ENCODE measurements at places on chromosomes 2 and 18. TPM values are rescaled to one million over a fixed set of nuclear protein-coding genes. Genes with fewer than 3 reads are reported as not detected.
A peak's percentile ranks its signal among the peaks of the same experiment; 100 is the strongest.

Gene STON1
- total RNA-seq, result 0.42 TPM

Gene CDH19
- total RNA-seq, result not detected

Gene SMAD4
- total RNA-seq, result 75.8 TPM

Gene SPC25
- total RNA-seq, result 3.5 TPM

Gene CYTIP
- total RNA-seq, result not detected

Gene AGPS
- total RNA-seq, result 49.5 TPM

Gene AGXT
- not detected for total RNA-seq

Gene MOB1A
- 92.6 TPM for total RNA-seq

Gene GATA6
- 14.0 TPM for total RNA-seq

DNA sequence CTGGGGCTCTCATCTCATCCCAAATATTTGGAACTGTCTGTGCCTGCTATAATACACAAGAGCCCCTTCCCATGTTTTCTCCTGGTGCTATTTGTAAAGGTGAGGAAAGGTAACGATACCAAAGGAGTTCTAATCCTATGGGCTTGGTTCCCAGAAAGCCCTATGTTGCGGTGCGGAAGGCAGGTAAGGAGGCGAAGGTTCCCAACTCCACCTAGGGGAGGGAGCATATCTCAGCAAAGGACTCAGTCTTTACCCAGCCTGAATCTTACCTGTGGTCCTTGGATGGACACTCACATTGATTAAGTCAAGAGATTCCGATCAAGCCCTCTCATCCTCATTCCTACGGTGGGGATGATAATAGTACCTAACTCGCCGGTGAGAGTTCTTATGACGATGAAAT is 140.1 kb downstream of the BCL2 start:
- no peak overlapping the region for H3K27ac ChIP-seq
- H3K4me1 ChIP-seq, result no peaks in the 10 kb centered on the region
- no peak for DNase-seq
- no peaks in the 10 kb centered on the region for H3K36me3 ChIP-seq

DNA sequence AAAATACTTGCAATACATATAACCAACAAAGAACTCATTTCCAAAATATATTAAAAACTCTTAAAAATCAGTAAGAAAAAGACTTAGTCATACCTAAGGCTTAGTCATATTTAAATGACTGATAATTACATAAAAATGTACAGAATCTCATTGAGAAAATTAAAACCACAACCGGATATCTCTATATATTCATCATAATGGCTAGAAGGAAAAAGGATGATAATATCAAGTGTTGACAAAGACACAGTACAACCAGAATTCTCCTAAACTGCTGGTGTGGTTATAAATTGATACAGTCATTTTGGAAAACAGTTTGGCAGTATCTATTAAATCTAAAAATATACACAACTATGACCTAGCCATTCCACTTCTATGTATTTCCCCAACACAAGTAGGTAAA is 27.1 kb upstream of the IHH start:
- H3K4me3 ChIP-seq, result no peak overlapping the region
- no peak for DNase-seq
- H3K27me3 ChIP-seq, result no peaks in the 10 kb centered on the region
- H3K36me3 ChIP-seq, result peaks cover 5% of the 10 kb centered on the region

DNA sequence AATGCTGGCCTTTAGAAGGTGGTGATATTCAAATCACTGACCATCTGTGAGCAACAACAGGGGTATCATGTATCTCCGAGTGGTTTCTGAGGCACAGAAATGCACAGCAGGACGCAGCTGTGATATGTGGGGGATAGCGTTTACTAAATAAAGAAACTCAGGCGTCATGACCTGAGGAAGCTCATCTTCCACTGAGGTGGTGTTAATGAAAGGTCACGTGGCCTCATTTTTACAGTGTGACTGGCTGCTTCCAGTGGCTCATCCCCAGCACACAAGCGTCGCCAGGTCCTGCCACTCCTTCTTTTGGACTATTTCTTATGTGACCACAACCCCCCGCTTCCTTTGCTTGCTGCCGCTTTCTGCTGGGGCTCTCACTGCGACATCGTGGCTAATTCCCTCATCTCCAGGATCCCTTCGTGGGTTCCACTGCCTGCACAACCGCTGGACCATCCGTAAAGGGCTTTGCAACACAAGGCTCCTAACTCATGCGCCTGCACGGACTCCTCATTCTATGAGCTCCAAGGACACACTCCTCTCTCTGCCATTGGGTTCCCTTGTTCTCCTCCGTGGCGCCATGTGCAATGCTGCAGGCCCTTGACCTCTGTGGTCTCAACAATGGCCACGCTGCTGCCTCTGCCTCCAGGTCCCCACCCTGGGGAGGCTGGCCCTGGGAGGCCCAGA is 109.3 kb downstream of the MBP start:
- no peaks in the 10 kb centered on the region for H3K27me3 ChIP-seq
- H3K27ac ChIP-seq, result no peak overlapping the region
- no peak for DNase-seq
- no peaks in the 10 kb centered on the region for H3K4me1 ChIP-seq
- peaks cover 22% of the 10 kb centered on the region for H3K36me3 ChIP-seq
- no peak overlapping the region for H3K4me3 ChIP-seq

GRCh38 chr2:65800998-65801397 is 368.6 kb upstream of the SPRED2 start:
- no peak overlapping the region for H3K27ac ChIP-seq
- H3K36me3 ChIP-seq, result no peaks in the 10 kb centered on the region
- DNase-seq, result peak; percentile 49
- no peak overlapping the region for H3K4me3 ChIP-seq
- no peaks in the 10 kb centered on the region for H3K27me3 ChIP-seq

GRCh38 chr18:7740821-7741220 is 173.7 kb downstream of the PTPRM start:
- no peaks in the 10 kb centered on the region for H3K27me3 ChIP-seq
- H3K4me1 ChIP-seq, result peaks cover 12% of the 10 kb centered on the region
- no peak overlapping the region for H3K27ac ChIP-seq
- H3K4me3 ChIP-seq, result no peak overlapping the region

GRCh38 chr18:48934723-48935432 is 15.9 kb downstream of the SMAD7 start:
- peak overlapping the region; percentile 59 for H3K4me3 ChIP-seq

DNA sequence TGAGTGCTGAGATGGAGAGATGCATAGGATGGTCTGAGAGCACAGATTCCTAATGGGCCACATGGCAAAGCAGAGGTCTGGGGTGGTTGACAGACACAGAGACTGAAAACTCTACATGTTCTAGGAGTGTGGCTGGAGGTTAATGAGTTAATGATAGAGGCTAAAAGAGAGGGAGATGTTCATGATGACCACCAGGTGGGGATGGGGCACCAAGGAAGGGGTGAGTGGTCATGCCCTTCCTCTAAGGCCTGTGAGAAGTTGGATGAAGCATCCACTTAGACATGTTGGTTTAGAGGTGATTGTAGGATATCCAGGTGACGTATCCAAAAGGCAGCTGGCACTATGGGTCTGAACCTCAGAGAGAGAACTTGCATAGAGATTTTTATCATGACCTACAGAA is 102.1 kb downstream of the LRP2 start:
- H3K4me3 ChIP-seq, result no peak overlapping the region
- H3K4me1 ChIP-seq, result no peaks in the 10 kb centered on the region
- H3K36me3 ChIP-seq, result no peaks in the 10 kb centered on the region
- H3K27me3 ChIP-seq, result peaks cover 61% of the 10 kb centered on the region
- peak; percentile 5 for DNase-seq
- no peak overlapping the region for H3K27ac ChIP-seq

- no peak for DNase-seq
- no peak overlapping the region for H3K4me3 ChIP-seq
- no peaks in the 10 kb centered on the region for H3K4me1 ChIP-seq
- no peaks in the 10 kb centered on the region for H3K36me3 ChIP-seq
- no peaks in the 10 kb centered on the region for H3K27me3 ChIP-seq
These were observed 362.8 kb upstream of the HS6ST1 start for GRCh38 chr2:128681507-128681906.

- peak; percentile 82 for DNase-seq
- no peaks in the 10 kb centered on the region for H3K27me3 ChIP-seq
- no peak overlapping the region for H3K27ac ChIP-seq
These were observed 92.3 kb upstream of the THUMPD2 start for GRCh38 chr2:39871291-39871761.

DNA sequence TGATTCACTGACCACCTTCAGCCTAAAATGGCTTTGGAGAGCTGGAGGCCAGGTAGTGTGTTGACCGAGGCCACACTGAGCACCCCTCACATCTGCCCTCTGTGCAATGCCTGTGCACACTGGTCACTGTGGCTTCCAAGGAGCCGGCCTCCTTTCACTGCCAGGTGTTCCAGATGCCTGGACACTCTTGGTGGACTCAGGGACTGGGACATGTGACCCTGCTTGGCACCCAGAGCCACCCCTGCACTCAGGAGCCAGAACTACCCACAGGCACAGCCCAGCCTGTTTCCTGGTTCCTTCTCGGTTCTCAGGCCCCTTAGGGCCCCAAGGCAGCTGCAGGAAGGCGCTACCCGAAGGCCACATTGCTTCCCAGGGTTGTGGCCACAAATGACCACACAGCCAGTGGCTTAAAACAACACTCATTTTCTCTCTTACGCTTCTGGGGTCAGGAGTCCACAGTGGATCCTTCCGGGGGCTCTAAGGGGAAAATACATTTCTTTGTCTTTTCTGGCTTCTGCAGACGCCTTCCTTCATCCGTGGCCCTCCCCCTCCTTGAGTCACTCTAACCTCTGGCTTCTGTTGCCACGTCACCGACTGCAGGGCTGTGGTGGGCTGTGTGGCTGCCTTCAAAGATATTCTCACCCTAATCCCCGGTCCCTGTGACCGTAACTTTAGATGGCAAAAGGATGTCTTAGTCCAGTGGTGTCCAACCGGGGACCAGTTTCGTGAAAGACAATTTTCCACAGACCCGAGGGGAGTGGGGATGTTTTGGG is 78.6 kb downstream of the ASB1 start:
- no peak overlapping the region for H3K4me3 ChIP-seq
- H3K4me1 ChIP-seq, result no peaks in the 10 kb centered on the region
- no peak overlapping the region for H3K27ac ChIP-seq
- H3K27me3 ChIP-seq, result no peaks in the 10 kb centered on the region
- DNase-seq, result no peak
- H3K36me3 ChIP-seq, result no peaks in the 10 kb centered on the region

GRCh38 chr18:57443702-57444101 is 8.5 kb downstream of the ONECUT2 start:
- no peak for DNase-seq
- no peak overlapping the region for H3K27ac ChIP-seq
- peaks cover 10% of the 10 kb centered on the region for H3K4me1 ChIP-seq

- no peaks in the 10 kb centered on the region for H3K27me3 ChIP-seq
- H3K4me3 ChIP-seq, result no peak overlapping the region
- H3K36me3 ChIP-seq, result peaks cover 22% of the 10 kb centered on the region
- H3K27ac ChIP-seq, result no peak overlapping the region
These were observed 21.2 kb downstream of the PTRHD1 start for GRCh38 chr2:24771764-24772586.

GRCh38 chr18:13460946-13461345 is 242.4 kb downstream of the LDLRAD4 start:
- H3K36me3 ChIP-seq, result peaks cover 5% of the 10 kb centered on the region
- no peaks in the 10 kb centered on the region for H3K4me1 ChIP-seq
- peak overlapping the region; percentile 20 for H3K4me3 ChIP-seq
- no peak overlapping the region for H3K27ac ChIP-seq

DNA sequence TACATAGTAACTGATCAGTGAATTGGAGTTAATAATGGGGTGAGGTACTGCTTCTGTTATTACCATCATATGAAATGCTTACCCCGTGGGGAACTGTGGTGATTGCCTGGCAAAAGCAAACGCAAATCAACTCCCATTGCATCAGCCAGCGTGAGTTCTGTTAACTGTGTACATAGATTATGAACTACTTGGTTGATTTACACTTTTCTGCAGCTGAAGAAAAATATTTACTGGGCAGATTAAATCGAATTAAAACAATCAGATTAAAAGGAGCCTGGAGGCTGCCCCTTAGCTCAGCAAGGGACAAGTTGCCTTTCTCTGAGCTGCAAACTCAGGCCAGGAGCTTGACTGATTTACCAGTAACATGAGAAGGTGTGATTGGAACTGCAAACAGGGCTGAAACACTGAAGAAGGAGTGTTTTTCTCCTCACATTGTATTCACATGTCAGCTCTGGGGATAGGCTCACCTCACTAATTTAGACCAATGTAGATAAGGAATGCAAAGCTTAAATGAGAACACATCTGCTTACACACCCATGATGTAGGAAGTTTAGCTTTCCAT is 220.1 kb downstream of the OSR1 start:
- no peak for DNase-seq
- no peak overlapping the region for H3K27ac ChIP-seq
- no peak overlapping the region for H3K4me3 ChIP-seq

- peak; percentile 75 for DNase-seq
- H3K4me1 ChIP-seq, result peaks cover 5% of the 10 kb centered on the region
- H3K27ac ChIP-seq, result no peak overlapping the region
- H3K36me3 ChIP-seq, result no peaks in the 10 kb centered on the region
These were observed 13.0 kb downstream of the ANTXR1 start for GRCh38 chr2:69026026-69026425.

GRCh38 chr2:213710164-213710563 is 425.9 kb downstream of the SPAG16 start:
- no peak overlapping the region for H3K4me3 ChIP-seq
- no peaks in the 10 kb centered on the region for H3K27me3 ChIP-seq
- H3K4me1 ChIP-seq, result no peaks in the 10 kb centered on the region
- no peak overlapping the region for H3K27ac ChIP-seq
- no peaks in the 10 kb centered on the region for H3K36me3 ChIP-seq
- DNase-seq, result no peak

DNA sequence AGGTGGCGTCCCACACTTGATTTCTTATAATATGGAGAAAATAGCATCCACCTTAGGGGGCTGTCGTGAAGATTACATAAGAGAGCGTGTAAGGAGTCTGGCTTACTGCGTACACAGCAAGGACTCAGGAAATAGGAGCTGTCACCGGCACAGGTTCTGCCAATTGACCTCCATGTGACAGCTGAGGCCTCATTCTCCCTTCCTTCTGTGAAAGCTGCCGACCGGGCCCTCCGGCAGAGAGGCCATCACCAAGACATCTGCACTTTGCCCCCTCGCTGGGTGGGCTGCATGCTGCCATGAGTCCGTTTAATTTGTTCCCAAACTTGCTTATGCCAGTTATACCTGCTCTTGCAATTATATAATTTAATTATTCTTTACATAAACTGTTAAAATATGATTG is 27.7 kb downstream of the HS1BP3 start:
- no peak overlapping the region for H3K4me3 ChIP-seq
- H3K27me3 ChIP-seq, result no peaks in the 10 kb centered on the region
- no peak overlapping the region for H3K27ac ChIP-seq
- no peak for DNase-seq
- H3K4me1 ChIP-seq, result peaks cover 8% of the 10 kb centered on the region

DNA sequence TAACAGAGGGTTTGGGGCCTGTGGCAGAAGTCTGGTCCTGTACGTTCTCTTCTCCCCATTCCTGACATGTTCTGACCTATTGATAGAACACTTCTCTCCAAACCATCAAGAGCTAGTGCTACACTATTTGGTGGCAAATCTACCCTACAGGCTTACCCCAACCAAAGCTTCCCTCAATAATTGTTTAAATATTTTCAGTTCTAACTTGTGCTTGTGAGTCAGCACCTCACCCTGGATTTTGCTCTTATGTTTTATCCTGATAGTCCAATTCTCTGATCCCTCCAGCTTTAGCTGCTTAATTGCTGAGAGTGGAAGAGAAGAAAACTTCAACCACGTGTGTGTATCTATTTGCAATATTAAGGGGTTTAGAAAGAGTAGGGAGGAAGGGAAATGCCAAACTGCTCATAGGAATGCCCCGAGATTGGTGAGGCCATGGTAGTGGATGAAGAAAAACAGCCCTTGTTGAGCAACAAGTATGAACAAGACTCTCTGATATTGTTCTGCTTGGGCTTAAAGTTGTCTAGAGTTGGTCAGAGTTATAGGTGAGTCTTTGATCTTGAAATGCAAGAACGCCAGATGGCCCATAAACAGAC is 67.8 kb upstream of the PARD3B start:
- H3K4me3 ChIP-seq, result no peak overlapping the region
- no peaks in the 10 kb centered on the region for H3K36me3 ChIP-seq
- no peak overlapping the region for H3K27ac ChIP-seq
- DNase-seq, result no peak
